Stimulated activated CD4-positive, alpha-beta T cell treated with anti-CD3 and anti-CD28 coated beads, Interleukin-2, amount 100 ng/mL, for 24 hours (primary cell): ENCODE measurements at places on chromosomes 4 and X.

DNA sequence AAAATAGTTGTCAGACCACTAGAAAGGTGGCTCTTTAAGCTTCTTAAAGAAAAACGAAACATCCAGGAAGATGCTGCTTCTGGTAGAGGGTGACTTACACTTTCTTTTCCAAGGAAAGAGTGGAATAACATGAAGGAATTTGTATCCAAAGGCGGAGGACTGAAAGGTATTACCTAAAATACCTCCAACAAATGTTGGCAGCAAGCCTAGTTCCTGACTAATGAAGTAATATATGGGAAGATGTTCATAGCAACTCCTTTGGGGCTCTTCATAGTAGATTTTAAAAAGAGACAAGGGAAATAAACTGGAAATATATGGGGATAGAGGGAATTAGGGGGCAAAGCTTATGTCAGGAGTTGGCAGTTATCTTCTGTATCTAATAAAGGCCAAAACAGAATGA is 116.2 kb downstream of the AASDH start:
- no peak for DNase-seq

GRCh38 chrX:104307341-104307740 is 52.6 kb upstream of the ESX1 start:
- no peak for DNase-seq

- DNase-seq, result no peak
Measured at GRCh38 chrX:8663325-8663724, 68.6 kb downstream of the ANOS1 start.

- no peak for DNase-seq
Measured at GRCh38 chr4:65033899-65034298, 624.6 kb upstream of the TECRL start.

- DNase-seq, result no peak
Measured at GRCh38 chrX:404656-405055, 17.9 kb upstream of the PPP2R3B start.

DNA sequence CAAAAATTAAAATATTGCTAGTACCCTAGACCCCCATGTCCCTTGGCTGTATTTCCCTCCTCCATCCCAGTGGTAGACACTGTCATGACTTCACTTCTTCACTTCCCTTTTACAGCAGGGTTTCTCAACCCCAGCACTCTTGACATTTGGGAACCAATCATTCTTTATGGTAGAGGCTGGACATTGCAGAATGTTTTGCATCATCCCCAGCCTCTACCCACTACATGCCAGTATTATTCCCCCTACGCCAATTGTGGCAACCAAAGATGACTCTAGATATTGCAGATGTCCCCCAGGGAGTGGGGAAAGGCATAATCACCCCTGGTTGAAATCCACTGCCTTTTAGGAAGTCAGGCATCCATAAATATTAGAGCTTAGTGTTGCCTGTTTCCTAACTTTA is 138.6 kb downstream of the AMELX start:
- no peak for DNase-seq

- no peak for DNase-seq
Measured at GRCh38 chrX:132181364-132181763, 37.9 kb downstream of the RAP2C start.

DNA sequence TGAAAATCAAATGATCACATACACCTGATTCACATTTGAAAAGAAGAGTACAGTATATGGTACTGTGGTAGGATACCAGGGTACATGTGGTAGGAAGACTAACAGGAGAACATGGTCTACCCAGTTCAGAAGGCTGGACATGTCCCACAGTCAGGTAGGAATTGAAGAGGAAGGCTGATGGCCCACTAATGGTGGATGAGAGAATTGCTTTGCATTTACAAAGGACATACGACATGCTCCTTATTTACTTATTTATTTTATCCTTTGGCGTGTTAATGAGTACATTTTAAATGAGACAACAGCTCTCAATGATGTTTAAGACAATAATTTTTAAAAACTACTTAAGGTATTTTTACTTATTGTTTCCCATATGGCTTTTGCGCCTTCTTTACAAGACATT is 106.7 kb upstream of the BMP2K start:
- no peak for DNase-seq

DNA sequence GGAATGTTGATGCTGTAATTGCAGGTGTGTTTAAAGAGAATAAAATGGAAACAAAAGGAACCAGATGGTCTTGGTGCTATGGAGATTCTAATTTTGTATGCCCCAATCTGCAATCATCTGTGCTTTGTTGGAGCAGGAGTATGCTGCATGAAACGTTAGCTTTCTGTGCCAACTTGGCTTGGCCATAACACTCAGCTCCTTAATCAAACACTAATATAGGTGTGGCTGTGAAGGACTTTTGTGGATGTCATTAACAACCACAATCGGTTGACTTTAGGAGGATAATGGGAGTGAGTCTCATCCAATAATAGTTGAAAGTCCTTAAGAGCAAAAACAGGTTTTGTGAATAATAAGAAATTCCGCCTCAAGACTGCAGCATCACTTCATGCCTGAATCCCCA is 399.2 kb downstream of the NLGN4X start:
- no peak for DNase-seq

GRCh38 chr4:105281124-105281415 is 134.4 kb downstream of the TET2 start:
- DNase-seq, result no peak

DNA sequence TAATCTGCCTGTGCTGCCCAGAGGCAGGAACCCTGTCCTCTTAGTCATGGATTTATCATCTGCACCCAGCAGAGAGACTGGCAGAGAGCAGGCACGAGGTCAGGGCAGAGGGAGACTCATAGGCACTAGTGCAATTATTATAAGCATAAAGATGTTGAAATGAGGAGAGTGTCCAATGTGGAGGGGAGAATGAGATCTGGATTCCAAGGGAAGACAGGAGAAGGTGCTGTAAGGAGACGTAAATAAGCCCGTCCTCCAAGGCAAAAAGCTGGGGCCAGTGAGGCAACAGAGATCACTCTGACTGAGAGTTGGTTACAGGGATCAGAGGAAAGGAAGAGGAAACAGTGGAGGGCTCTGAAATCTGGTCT is 406.2 kb downstream of the MAPK10 start:
- no peak for DNase-seq

- DNase-seq, result no peak
Measured at GRCh38 chrX:56805399-56805798, 76.4 kb downstream of the NBDY start.

DNA sequence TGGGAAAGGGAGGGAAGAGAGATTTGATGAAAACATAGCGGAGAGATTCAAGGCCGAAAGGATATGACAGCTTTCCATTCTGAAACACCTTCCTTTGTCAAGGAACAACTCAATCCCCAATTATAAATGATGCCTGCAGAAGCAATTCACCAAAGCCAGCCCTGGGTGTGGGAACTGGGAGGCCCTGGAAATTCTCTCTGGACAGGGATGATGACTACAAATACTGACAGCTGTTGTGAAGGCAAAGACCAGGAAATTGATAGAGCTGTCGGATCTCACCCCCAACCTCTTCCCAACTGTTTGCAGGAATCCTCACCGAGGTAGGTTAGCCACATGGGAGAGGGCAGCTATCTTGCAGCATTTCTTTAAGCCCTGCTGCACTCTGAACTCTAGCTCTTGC is 54.3 kb downstream of the CCDC149 start:
- DNase-seq, result no peak

- DNase-seq, result no peak
Measured at GRCh38 chr4:123449780-123450179, 53.2 kb downstream of the SPRY1 start.

DNA sequence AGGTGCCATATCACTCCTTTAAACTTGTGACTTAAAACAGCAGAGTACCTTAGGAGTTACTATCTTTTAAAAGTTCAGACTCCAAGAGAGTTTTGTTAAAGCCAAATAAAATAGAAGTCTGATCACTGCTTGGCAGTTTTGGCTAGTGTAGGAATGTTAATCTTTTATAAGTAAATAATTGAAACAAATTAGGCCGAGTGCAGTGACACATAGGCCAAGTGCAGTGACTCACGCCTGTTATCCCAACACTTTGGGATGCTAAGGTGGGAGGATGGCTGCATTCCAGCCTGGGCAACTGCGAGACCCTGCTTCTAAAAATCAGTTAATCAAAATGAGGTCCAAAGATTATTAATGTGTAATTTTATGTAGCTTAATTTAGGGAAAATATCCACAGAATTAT is 37.2 kb downstream of the WDR44 start:
- no peak for DNase-seq
